Activated T-helper 2 cell treated with anti-CD3 and anti-CD28 coated beads, Interferon-gamma antibody, Interleukin-2, Interleukin-4, amounts not matched to agents 10 μg/mL and 5 μg/mL and 100 μg/mL, durations not matched to agents 14 hours and 24 hours and 36 hours (primary cell): ENCODE measurements at places on chromosomes 3 and 15.

- no peak for DNase-seq
Observed at GRCh38 chr3:126124896-126125295, 41.0 kb upstream of the SLC41A3 start.

GRCh38 chr3:149363053-149363452 is 14.4 kb downstream of the TM4SF1 start:
- no peak for DNase-seq

DNA sequence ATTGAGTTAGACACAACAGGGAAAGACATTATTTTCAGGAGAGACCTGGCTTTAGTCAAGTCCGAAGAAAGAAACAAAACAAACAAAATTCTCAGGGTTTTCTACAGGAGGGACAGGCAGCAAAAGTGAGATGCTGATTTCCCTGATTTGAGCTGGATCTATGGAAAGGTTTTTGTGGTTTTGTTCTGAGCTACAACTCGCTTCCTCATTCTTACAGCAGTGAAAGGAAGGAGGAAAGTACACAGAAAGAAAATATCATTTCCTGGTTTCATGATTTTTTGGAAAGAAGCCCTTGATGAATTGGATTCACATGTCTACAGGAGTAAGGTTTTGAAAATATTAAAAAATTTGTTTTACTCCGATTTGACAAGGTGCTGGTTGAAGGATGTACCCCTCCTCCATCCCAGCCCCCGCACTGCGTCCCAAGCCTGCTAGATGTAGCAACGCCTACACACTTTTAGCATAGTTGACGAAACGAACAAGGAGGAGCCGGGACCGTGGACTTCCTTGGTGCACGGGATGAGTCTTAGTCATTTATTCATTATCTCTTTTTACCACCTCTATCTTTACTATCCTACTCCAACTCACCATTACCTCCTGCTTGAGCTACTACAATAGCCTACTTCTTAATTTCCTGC is 10.8 kb downstream of the PRICKLE2 start:
- no peak for DNase-seq

DNA sequence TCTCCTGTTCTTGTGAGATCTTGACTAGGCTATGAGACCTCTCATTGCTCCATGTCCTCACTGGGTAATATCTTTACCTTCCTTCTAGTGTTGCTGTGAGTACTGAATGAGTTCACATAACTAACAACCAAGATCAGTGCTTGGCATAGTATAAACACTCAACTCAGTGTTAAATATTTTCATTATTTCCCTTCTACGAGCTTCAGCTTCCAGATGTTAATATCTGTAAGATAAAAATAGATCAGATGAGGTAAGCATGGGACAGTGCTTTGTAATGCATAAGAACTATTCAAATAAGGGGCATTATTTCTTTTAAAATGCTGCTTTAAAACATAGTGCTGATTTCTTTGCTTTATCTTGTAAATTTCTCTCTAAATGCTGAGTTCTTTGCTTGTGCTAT is 130.8 kb downstream of the DIPK2A start:
- no peak for DNase-seq

DNA sequence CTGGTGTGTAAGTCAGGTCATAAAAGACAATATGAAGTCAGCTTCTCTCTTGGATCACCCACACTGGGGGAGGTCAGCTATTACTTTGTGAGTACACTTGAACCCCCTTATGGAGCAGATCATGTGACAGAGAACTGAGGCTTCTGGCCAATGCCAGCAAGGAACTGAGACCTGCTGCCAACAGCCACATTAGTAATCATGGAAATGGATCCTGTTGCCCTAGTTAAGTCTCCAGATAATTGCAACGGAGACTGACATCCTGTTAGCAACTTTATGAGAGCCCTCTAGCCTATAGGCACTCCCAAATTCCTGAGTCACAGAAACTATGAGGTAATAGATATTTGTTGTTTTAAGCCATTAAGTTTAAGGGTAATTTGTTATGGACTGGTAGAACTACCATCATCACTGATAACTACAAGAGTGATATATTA is 110.4 kb upstream of the GMNC start:
- no peak for DNase-seq

DNA sequence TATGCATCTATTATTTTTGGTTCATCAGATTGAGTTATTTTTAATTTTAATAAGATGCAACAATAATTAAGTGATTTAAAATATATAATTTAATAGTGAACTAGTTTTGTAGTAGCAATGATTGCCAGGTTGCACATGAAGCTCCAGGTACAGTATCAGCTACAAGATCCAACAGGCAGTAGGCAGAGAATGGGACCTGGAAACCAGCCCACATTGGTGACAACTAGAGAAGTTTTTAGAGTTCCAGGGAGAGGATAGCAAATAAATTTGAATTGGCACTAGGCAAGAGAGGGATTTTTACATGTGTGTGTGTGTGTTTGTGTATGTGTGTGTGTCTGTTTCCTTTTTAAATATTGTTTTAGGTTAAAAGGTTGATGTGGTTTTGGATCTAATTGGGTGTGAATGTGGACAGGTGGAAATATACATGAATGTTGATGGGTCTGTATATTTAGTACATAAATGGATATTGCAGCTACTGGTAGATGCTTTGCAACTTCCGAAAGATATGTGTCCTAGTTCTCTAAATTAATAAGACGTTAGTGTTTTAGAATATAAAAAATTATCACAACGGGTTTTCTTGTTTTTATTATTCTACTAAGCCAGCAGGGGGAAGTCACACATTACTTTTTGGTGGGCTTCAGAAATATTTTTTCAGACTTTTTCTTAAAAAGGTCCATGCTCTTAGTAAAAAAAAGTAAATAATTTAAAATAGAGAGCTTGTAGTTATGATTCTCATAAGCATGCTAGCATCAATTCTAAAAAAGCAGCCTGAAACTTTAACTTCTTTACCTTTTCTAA is 110.1 kb upstream of the GBE1 start:
- DNase-seq = no peak

- no peak for DNase-seq
Observed at GRCh38 chr15:40063563-40064011, 24.6 kb upstream of the SRP14 start.
